ENCODE measurements at places on chromosomes 1 and 21.

- DNase-seq = no peak
Measured at GRCh38 chr1:155979597-155980343, 1.4 kb upstream of the ARHGEF2 start.

GRCh38 chr1:156858959-156859522 lies at the start of gene INSRR:
Gene INSRR, minus strand, starts transcription at chr1:156859117. Its CDS starts 496 bp downstream, at chr1:156858621.
- DNase-seq = no peak

- no peak for DNase-seq
Measured at GRCh38 chr1:205258719-205259118, 31.0 kb downstream of the TMCC2 start.

GRCh38 chr1:202649553-202650392 lies 60.5 kb downstream of the SYT2 start:
- no peak for DNase-seq

- DNase-seq = no peak
Measured at GRCh38 chr1:207871117-207871649, 39.7 kb downstream of the CD34 start.

DNA sequence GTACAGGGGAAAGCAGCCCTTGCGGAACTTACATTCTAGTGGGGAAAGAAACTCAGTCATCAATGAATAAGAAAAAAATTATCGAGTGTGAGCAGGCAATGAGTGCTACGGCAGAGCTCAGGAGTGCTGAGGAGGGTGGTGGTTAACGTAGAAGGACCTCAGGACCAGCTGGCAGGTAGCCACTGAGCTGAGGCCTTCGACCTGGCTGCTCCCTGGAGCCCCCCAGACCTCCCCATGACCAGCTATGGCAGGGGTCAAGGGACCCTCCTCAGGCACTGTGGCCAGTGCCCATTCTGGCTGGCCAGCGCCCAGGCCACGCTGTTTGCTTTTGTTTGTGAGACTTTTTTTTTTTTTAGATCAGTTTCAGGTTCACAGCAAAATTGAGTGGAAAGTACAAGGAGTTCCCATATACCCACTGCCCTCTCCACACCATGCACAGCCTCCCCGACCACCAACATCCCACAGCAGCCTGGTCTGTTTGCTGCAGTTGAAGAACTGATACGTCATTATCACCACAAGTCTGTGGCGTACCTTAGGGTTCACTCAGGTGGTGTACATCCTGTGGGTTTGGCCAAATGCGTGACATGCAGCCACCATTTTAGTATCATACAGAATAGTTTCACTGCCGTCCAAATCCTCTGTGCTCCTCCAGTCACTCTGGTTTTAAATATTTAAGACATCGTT lies 11.8 kb upstream of the TTC22 start:
- DNase-seq = no peak

- DNase-seq = no peak
Measured at GRCh38 chr1:212450331-212450881, 17.7 kb downstream of the NENF start.

DNA sequence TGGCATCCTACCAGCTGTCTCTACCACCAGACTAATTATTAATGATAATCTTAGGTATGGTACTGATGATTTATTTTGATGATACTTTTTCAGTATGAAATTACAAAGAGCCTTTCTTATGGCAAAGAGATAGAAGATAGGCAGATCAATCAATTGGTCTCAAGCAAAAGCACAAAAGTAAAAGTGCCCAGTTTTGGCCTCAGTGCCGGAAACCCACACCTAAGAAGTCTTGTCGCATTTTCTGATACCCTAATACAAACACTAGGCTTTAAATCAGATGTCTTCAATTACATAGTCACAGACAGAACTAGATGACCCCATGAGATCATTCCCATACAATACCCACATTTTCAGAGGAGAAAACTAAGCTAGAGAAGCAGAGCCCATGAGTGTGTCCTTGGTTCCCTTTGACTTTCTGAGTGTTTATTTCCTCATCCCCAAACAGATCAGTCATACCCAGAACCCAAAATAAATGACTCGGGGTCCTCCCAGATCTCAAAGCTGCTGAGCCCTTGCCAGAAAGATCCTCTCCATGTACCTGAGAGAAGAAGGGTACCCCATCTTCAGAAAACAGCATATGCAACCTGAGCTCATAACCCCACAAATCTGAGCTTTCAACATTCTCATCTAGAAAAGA lies 7.7 kb downstream of the ITPKB start:
- DNase-seq = no peak

- no peak for DNase-seq
Measured at GRCh38 chr1:210117681-210118170, 114.9 kb upstream of the SERTAD4 start.

GRCh38 chr1:225617956-225618355 lies 35.0 kb downstream of the ENAH start:
- DNase-seq = no peak

DNA sequence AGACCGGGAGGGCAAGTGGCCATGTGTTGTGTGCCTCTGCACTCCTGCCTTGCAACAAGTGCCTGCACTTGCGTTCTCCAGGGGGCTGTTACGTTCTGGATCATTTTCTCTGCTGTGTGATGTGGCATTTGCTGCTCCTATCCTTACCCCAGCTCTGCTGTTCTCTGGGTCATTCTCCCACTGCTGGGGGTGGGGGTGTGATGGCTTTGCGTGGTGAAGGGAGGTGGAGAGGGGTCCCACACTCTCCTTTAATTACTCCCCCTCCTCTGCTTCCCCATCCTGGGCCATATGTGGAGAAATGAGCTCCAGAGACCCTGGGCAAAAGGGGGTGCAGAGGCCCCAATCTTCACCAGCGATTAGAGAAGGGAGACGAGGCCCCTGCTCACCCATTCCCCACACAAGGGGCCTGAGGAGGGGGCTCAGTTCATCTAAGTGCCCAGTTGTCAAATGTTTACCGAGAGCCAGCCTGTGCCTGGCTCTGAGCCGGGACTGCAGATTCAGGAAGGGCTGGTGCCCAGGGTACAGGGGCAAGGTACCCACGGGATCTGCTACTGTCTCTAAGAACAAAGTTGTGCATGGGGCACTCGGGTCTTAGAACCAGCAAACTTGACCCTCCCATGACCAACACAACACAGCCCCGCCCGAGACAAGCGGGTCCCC lies 355.4 kb downstream of the PTPRU start:
- no peak for DNase-seq

DNA sequence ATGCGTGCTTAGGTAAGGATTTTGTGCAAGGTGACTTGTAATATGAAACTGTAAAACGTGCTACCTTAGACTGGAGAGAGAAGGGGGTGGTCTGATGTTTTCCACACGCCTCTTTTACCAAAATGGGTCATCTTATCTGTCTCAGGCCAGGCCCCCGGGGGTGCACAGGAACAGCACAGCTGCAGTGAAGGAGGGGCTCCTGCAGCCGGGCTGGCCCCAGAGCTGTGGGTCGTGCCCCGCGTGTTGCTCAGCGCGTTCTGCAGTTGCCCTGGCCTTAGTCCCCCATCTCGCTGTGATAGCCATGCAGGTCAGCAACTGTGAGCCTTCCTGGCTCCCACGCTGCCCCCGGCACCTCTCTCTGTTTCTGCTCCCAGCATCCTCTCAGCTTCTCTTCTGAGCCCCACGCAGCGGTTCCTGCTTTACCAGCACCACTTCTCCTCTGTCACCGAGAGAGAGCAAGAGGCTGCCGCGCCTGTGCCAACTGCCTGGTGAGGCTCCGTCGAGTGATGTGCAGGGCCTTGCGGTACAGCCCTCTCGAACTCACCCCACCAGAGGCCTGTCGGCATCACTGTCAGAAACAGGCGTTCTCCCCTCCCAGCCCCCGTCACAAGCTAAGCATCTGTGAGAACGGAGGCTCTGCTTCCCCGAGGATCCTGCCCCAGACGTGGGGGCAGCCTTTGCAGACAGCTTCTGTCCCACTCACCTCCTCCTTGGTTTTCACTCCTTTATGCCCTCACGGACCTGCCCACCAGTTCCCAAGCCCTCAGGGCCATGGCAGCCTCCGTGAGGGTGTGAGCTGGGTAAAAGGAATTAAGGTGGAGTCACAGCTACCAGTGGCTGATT lies 73.3 kb downstream of the ADARB1 start:
- DNase-seq = no peak

DNA sequence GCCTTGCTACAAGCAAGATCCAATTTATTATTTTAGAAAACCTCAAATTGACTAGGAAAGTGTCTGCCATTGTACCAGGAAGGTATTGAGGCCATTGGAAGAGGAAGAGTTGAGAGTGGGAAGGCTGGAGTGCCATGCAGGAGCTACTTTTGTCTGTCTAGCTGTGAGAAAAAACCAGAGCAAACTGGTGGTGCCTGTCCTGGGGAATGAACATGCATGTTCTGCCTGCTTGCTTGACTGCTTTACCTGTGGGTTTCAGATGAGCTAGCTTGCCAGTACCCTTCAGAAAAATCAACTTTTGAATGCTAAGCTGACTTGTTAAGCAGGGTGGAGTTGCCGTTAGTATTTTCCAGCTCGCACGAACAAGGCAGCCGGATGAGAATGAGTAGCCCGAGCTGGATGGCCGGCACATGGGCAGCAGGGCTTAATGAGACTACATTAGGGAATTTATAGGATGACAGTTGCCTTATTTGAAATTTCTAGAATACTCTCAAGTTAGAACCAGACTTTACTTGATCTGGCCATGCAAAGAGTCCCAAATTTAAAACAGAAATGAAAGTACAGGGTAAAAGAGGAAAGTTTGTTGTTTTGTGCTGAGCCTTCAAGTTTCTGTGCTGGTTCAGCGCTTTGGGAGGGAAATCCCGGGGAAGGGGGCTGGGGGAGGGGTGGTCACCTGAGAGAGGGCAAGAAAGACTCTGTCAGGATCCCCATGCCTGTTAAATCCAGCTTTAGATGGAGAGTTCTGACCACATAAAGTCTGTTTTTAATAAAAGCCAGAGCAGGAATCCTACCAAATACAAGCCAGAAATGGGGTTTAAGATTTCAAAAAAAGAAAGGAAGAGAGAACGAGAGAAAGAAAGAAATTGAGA lies 29.6 kb upstream of the C1orf105 start:
- no peak for DNase-seq

Data from stimulated activated CD8-positive, alpha-beta memory T cell treated with anti-CD3 and anti-CD28 coated beads, Interleukin-2, amount 100 ng/mL, for 48 hours (primary cell).